ENCODE measurements at places on chromosomes 5 and 9. TPM values are rescaled to one million over a fixed set of nuclear protein-coding genes. Genes with fewer than 3 reads are reported as not detected.

DNA sequence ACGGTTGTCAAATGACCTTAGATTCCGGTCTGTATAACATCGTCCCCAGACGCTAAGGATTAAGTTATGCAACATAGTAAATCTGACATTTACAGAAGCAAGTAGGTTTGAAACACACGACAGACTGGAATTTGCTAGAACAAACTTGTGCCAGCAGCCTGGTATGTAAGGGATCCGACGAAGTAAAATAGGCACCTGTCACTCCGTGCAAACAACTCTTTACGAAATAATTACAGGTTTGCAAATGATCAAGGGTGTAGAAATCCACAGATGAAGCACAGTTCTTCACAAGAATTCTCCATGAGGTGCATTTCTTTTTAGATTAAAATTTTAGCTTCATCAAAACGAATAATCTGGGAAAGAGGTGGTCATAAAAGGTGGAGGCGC is 508 bp downstream of the MOCS2 start:
- no peak for DNase-seq

The GPR150 gene
- total RNA-seq, result 0.10 TPM

GRCh38 chr5:72441862-72442540 is 65.2 kb downstream of the ZNF366 start:
- DNase-seq, result no peak

- no peak for DNase-seq
These were observed 41.7 kb downstream of the SMIM15 start for GRCh38 chr5:61120534-61120933.

The FGF1 gene
- total RNA-seq, result 39.9 TPM

The NMUR2 gene
- total RNA-seq, result 0.21 TPM

The NUTM2G gene
- not detected for total RNA-seq

- DNase-seq, result no peak
These were observed 90.3 kb upstream of the PAM start for GRCh38 chr5:102664616-102665335.

DNA sequence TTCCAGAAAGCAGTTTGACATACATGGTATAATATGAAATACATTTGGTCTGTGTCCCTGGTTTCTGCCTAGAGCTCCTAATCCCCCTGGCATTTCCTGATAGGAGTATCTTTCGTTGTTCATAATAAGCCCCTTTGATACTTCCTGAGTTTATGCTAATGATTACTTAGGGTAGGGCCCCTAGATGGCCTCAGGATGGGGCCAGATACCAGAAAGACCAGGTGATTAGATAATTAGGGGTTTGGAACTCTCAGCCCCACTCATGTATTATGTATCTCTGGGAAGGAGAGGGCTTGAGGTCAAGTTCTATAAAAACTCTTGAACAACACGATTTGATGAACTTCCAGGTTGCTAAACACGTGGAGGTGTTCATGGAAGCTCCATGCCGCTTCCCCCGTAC is 163.3 kb upstream of the ZNF608 start:
- no peak for DNase-seq

DNA sequence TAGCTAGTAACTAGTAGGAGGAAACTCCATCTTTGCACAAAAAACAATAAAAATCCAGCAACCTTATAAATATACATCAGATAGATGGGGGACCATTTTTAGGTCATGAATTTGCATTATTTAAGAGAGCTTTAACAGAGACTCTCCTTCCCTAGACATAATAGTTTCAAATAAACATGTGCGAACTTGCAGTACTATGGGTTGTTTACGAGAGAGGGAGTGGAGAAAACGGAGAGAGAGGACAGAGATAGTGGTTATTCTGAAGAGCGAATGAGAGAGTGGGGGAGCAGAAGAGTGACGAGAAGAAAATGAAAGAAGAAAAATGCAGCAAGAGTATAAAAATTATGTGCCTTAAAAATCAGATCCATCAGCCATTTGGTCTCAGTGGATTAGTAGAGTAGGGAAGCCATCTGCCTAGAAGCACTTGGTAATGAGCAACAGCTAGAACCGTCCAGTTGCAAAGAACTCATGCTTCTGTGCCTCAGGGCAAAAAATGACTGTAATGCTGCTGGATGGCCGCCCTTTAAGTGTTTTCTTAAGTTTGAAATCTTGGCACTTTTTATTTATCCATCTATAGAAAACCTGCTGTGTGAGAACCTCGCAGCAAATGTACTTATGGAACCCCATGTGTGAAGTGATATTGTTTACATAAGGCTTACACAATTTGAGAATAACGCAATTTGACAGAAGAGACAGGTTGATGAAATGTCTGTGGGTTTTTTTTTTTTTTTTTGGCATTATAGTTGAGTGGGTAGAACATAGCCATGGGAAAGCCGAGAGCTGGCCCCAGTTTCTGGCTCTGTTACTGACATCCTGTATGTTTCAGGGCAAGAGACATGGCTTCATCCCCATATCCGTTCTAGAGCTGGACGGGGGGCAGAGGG is 95.6 kb upstream of the ZNF608 start:
- peak; percentile 68 for DNase-seq

DNA sequence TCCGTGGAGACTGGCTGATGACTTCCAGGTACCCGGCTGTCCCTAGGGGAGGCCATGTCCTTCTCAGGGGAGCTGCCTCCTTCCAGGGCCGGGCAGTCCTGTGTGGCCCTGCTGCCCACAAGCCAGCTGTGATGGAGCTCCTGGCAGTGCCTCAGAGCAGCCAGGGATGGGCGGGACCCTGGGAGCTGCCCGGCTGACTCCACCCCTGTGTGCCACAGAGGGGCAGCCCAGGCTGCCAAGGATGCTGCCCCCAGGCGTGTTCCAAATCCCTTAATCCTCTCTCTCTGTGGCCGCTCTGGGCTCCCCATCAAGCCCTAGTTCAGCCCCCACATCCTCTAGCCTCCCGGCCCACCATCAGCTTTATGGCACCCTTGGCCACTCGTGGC is 7.0 kb upstream of the SCGB3A1 start:
- DNase-seq, result no peak

The LCN9 gene
- not detected for total RNA-seq

- DNase-seq, result no peak
These were observed 108.8 kb downstream of the HMHB1 start for GRCh38 chr5:143920772-143921171.

The UNC13B gene
- 23.0 TPM for total RNA-seq

GRCh38 chr5:59615272-59615671 is 278.3 kb downstream of the PDE4D start:
- no peak for DNase-seq

The OTP gene
- not detected for total RNA-seq

GRCh38 chr9:114856215-114856941 is 50.5 kb upstream of the TNFSF15 start:
- no peak for DNase-seq

The THBS4 gene
- total RNA-seq, result 37.1 TPM

DNA sequence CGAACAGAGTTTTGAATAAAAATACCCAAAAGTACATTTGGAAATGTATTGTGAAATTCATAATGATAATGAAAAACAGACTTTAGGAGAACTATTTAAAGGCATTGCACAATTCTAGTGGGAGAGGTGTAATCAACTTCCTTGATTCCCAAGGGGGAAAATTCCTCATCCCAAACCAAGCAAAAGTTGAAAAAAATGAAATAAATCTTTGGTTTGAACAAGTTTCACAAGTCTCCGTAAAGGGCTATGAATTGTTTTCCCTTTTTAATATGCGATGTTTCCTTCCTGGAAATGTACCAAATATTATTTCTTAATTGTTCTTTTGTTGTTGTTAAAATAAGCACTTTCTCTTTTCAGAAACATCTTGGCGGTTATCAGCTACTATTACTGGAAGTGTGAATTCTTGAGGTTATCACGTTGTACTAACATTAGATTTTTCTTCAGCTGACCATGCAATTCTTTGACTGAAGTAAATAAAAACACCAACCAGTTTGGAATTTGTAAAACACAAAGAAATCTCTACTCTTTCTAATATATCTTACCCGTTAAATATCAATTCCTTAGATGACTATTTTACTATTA is 59.3 kb downstream of the SVEP1 start:
- no peak for DNase-seq

The ZNF483 gene
- 6.0 TPM for total RNA-seq

- DNase-seq, result no peak
These were observed 232.2 kb downstream of the SYK start for GRCh38 chr9:91033797-91034196.

DNA sequence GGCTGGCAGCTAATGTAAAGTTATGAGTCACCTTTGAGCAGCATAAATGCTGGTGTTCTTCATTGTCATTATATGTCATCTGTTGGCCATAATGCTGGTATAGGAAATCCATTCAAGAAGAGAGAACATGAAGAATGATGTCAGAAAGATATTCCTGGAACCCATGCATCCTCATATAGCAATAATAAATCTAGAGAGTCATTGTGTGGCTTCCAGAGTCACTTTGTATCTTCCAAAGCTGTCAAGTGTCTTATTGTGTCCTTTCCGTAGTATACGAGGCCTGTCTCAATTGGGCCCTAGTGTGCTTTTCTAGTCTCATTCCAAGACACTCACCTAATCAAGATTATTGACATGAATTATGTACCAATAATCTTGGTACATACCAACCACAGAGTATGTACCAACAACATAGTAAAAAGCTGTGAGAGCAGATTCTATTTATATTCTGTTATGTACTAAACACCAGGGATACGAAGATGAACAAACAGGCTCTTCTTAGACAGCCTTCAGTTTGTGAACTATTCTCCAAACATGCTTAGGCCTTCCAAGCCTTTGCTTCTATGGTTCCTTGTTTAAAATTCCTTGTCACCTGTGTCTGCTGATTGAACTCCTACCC is 110.1 kb downstream of the ERCC6L2 start:
- no peak for DNase-seq

DNA sequence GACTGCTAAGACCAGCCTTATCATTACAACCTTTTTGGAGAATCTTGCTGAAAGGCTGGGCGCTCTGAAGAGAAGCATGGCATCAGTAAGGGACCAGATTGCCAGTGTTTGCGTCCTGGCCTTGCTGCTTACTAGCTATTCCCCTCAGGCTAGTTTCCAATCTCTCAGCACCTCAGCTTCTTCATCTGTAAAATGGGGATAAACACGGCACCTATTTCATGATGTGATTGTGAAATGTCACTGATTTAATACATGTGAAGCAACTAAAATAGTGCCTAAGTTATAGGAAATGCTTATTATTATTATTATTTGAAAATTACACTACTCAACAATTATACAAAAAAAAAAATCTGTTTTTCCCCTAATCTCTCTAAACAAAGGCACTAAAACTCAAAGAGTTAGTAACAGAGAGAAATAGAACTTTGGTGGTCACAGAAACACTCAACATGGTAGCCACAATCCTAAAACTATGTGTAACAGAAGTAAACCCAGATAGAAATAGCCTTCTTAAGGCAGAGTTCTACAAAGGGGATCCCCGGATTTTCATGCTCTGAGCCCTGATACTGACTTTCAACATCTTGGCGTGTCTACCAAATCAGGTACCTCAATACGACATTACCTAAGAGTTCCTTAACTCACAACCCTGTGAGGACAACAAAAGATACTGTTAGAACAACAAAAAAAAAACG is 62.0 kb downstream of the ENC1 start:
- DNase-seq, result no peak

GRCh38 chr5:171957591-171958251 is 48.7 kb downstream of the FBXW11 start:
- no peak for DNase-seq

DNA sequence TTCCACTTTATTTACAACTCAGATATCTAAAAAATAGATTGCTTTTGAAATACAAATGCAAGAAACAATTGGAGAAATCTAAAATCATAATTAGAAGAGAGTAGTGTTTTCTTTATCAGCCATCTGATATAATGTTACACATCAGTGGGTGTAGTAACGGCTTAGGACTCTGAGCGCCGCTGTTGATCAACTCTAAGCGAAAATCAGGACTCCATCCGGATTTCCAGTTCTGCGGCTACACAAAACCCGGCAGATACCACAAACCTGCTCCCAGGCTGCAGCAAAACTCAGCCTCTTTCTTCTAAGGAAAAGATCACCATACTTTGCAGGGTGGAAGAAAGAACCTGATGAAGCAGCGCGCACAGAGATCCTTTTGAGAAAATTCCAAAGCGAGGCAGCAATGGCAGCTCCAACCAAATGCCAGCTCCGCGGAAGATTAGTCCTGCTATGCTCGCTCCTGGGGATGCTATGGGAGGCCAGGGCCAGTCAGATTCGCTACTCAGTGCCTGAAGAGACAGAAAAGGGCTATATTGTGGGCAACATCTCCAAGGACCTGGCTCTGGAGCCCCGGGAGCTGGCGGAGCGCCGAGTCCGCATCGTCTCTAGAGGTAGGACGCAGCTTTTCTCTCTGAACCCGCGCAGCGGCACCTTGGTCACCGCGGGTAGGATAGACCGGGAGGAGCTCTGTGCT is at the start of gene PCDHGA9:
PCDHGA9 (plus strand) TSS at position 226 of the 691 bp plus-strand sequence; CDS start at position 401, 175 bp downstream.
- no peak for DNase-seq

DNA sequence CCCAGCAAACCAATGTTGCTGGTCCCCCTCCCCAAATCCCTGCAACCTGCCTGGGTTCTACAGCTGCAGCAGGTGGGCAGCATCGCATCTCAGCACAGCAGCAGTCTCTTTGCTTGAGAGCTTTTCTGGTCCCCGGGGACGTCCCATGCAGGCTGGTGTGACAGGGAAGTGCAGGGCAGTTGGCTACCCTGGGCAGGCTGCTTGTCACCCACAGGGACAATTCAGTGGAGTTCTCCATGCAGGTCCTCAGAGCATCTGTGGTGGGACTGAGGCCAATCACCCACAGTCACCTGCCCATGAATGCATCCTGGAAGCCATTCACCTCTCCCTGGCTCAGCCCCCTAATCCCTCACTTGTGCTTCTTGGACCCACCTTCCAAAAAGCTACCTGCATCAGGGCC is 43.9 kb upstream of the SEMA4D start:
- DNase-seq, result no peak

DNA sequence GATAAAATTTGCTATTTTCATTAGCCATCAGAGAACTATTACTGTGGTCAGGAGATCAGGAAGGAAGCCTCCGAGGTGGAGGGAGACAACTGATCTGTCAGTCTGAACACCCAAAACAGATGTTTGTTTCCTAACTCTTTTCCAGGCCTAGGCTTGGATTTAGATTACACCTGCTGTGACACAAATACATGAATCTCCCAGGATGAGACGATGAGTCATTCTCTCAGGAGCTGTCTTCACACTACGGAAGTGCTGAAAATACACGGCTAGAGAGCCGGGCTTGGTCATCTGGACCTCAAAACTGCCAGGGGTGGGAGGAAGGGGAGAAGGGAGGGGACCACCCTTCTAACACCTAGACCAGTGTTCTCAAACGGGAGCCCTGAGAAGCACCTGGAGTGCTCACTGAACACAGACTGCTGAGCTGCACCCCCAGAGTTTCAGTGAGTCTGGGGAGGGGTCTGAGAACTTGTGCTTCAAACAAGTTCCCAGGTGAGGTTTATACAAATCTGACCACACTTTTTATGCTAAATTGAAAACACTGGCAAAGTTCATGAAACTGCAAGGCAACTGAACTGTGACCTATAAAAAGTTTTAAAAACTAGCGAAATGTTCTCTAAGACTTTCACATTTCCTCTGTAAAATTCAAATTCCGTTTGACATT is 80.3 kb upstream of the EQTN start:
- DNase-seq, result no peak

The SH3RF2 gene
- total RNA-seq, result 179 TPM

GRCh38 chr9:18482371-18482770 is 8.4 kb downstream of the ADAMTSL1 start:
- DNase-seq, result no peak

All from left cardiac atrium (tissue), 4 donors.